Thymus (tissue), 14 donors: ENCODE measurements at places on chromosomes 5 and 9.
A peak's percentile ranks its signal among the peaks of the same experiment; 100 is the strongest.

DNA sequence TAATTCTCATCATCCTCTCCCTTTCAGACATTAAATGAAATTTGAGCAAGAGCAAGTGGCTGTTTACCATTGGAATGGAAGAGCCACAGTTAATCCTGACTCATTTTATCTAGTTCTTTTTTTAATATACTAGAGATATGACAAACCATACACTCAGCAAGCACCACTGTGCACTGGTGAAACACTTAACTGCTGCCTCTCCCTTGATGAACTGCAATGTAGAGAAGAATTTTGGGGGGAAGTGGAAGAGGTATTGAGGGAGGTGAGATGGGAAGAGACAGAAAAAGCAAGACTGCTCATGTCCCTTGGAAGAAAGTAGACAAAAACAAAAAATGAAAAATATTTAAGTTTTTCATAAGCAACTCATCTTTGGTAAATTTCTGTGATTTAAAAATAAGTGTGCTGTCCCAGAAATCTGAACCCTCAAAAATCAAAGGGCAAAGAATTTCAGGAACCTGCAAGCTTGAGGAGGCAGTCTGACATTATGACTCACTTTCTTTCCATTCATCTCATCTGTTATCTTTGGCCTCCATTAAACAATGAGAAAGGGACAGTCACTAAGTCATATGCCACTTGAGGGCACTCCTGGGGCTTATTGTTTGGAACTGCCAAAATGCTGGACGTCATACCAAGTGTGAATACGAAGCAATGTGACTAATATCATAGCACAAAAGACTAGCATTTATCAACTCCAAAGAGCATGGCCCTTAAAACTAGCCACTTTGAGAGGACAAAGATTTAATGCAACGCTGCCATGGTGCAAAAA, 566.8 kb upstream of the DMAC1 start:
- no peak for DNase-seq

GRCh38 chr9:126615245-126615790, 1.6 kb downstream of the LMX1B start:
- DNase-seq: no peak

- DNase-seq: no peak
Observed at GRCh38 chr5:84298628-84299027, 86.1 kb downstream of the EDIL3 start.

GRCh38 chr5:59367791-59368394, 525.6 kb downstream of the PDE4D start:
- peak; percentile 69 for DNase-seq

DNA sequence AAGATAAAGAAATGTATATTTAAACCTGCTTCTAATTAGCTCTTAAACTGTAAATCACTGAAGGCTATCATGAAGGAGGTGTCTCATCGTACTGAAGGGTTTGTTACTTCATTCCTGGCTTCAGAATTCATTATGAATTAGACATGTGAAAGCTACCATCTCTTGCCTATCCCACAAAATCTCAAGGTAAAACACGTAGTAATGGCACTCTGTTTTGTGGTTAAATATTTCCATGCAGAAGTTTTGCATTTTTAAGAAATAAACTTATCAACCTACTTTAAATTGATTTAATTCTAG, 490.7 kb upstream of the NUDT12 start:
- DNase-seq: no peak

DNA sequence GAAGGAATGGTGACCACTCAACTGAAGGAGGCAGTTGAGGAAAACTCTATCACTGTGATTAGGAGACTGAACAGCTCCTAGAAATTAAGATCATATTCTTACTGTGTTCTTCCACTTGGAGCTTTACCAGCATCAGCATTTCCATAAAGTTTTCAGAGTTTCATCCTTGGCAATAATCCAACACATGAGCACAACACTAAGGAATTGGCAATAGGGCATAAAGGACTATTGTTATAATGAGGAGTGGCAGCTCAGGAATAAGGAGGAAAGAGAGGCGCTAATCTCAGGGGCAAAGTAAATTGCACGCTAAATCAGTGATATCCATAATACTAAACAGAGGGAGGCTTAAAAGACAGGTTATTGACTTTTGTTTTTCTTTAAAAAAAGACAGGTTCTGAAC, 338.9 kb downstream of the EFNA5 start:
- no peak for DNase-seq

DNA sequence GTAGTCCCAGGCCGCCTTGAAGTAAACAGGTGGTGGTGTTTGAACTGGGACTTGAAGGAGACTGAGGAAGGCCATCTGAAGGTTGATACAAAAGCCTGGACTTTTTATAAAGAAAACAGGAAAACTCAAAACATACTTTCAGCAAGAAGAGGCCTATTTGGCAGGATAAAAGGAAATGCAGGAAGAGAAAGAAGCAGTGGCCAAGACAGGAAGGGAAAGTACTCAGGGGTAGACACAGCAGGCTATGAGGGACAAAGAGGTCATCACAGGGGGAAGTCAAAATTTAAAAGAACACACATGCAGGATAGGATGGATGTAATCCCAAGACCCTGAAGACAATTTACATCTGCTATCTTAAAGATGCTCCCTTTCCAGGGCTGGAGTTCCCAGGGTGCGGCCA, 13.0 kb downstream of the TLE1 start:
- DNase-seq: no peak
